ENCODE measurements at places on chromosomes 4 and X.
A peak's percentile ranks its signal among the peaks of the same experiment; 100 is the strongest.

- no peak for DNase-seq
Observed at GRCh38 chr4:153156263-153156662, 48.0 kb upstream of the TRIM2 start.

DNA sequence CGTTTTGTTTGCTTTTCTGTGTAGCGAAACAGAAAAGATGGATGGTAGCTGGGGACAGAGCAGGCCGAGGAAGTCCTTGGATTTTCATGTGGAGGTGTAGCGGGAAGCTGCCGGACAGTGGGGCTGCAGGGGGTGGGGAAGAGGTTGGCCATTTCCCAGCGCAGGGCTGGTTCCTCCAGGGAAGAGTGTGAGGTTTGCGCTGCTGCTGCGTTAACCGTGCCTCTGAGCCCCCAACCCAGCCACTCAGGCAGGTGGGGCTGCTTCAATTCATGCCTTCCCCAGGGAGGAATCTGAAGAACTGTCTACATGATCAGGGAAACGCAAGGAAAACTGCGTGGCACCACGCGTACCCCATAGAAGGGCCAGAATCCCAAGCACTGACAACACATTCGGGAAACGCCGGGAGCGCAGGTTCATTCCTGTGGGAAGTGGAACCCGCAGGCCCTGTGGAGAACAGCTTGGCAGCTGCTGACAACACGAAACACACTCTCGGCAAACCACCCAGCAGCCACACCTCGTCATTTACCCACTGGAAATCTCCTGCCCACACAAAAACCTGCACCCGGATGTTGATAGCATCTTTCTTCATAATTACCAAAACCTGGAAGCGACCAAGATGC lies 57.7 kb downstream of the PCGF3 start:
- DNase-seq, result no peak

DNA sequence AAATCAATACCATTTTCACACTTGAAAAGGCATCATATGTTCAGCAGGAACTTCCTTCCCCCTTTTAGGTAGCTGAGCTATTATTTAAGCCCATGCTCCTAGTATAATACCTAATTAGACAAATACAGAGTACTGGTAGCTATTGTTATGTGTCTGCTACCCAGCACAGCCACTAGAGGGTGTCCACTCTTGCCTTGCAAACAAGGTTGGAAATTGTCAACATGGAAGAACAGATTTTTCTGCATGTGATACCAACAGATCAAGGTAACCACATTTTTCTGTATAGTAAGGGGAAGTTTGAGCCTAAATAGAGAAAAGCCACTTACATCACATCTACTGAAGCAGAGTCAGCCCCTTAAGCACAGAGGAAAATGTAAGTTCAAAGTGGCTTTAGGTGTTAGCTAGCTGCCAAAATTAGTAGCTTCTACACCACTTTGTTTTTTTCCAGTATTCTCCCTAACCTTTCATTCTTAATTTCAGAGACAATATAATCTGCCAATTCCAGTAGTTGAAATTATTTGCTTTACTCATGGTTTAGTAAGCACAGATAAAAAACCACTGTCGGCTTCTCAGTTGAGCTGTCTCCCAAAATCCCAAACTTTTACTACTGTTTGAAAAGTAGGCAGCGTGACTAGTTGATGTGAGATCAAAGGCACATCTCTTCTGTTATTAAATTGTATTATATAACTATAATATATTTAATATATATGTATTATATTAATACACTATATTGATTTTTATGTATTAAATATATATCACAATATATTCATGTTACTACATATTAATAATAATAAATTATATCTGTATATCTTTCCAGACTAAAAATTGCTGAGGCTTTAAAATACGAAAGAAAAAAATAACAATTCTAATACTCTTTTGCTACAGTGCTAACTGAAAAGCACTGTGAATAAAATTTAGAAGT lies 38.2 kb downstream of the EDNRA start:
- no peak for DNase-seq

GRCh38 chrX:154096140-154097002 lies 1.1 kb downstream of the MECP2 start:
- DNase-seq, result no peak

DNA sequence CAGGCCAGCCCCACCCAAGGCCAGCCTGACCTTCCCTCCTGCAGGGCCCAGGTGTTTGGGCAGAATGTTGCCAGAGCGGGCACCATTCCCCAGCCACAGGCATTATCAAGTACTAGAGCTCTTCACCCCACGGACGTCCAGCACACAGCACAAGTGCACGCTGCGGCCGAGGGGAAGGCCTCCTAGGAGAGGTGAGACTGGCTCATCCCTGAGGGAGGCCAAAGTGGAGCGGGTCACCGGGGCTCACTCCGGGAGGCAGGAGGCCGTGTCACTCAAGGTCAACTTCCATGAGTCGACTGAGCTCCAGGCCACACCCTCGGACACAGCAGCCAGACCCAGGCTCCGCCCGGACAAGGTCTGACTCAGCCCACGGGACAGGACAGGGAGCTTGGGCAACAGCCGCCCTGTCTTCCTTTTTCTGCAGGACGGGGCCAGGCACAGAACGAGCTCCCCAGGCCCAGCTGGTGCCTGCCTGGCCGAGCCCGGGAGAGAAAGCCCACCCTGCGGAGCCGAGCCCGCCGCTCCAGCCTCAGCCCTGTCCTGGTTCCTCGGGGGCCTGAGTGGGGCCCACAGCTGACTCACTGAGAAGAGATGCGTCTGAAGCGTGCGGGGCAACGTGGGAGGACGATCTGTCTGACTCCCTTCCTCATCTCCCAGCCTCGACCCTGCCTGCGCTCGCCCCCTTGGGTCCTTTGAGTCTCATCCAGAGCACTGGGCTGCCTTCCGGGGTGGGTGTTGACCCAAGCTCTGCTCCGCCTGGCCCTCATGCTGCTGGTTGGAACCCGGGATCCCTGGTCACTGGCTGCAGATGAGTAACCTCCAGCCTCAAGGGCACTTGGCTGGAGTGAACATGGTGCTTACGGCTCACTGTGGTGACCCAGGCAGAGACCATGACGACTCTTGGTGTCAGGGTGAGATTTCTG lies 1.6 kb downstream of the SLC49A3 start:
- peak; percentile 96 for DNase-seq

DNA sequence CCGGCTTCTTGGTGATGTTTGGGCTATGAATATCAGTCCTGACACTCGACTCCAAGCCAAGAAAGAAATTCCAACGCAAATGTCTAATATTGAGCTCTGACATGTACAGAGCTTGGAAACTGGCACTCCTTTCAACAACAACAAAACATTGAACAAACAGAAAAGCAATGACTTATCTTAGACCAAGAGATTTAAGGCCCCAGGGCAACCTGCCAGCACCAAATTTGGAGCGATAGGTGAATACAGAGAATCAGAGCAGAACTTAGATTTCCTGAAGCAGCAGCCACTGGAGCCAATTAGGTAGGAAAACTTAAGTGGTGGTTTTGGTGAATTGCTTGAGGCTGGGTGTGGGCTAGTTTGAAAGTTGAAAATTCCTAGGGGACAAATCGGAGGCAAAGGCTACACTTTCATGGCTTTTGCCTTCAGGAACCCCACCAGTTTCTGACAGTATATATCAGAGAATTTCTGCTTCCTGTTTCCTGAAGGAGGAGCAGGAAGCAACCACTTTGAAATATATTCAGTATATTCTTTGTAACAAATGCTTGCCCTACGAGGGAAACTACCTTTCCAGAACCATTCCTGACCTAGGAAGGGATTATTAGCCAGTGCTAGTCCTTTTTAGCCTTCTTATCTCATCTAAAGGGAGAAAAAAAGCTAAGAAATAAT lies 10.1 kb upstream of the FMR1 start:
- no peak for DNase-seq

DNA sequence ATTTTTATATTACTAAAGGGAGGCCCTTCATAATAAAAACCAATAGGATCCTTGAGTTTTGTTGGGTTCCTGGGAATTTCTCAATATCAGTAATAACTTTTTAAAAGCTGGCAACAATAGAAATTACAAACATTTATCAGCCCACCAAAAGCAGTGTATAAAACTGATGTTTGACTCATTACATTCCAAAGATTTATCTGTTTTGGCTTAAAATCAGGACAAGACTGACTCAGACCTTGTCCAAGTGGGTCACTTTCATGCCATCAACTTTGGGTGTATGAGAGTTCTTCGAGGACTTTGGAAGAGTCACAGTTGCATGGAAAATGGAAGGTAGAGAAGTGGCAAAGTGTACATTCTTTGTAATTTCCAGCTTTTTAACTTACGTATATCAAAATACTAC lies 102.8 kb downstream of the FRMPD4 start:
- no peak for DNase-seq

DNA sequence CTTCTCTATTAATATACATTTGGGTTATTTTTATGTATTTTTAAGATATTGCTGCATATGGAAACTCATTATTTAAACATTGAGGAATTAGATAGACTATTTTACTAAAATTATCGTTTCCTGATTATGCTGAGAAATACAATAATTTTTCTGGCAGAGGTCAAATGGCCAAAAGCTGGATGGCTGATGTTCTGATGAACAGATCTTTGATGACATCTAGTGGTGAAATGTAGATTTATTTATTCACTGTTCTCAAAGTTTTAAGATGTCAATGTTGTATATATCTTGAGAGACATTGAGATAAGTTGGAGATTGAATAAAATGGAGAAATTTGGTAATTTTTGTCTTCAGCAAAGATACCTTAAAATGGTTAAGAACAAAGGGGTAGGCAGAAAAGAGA lies 96.2 kb downstream of the UGT8 start:
- DNase-seq, result no peak

- peak; percentile 29 for DNase-seq
Observed at GRCh38 chrX:18871970-18872369, 111.9 kb downstream of the PHKA2 start.

- DNase-seq, result no peak
Observed at GRCh38 chr4:38871593-38871992, 4.0 kb downstream of the FAM114A1 start.

DNA sequence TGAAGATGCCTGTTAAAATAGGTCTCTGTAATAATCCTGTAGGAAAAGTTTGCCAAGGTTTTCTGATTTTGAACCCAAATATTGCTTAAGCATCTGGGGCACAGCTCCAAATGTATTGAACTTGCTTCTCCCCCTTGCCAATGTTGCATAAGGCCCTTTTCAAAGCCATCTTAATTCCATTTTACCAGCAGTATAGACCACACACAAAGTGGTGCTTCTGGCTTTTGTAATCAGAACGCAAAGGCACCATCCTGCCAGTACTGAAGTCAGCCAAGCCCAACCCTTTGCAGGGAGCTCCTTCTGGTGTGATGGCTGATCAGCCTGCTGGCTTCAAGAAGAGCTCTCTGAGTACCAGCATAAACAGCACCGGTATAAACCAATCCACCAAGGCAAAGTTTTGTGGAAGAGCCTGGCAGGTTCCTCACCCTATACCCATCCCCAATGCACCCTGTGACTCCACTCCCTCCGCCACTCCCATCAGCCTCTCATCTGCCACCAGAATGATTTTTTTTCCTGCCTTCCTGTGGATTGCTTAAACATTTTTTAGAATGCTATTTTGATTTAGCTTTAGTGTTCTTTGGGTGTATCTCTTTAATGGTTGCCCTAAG lies 39.2 kb upstream of the USP9X start:
- DNase-seq, result no peak

DNA sequence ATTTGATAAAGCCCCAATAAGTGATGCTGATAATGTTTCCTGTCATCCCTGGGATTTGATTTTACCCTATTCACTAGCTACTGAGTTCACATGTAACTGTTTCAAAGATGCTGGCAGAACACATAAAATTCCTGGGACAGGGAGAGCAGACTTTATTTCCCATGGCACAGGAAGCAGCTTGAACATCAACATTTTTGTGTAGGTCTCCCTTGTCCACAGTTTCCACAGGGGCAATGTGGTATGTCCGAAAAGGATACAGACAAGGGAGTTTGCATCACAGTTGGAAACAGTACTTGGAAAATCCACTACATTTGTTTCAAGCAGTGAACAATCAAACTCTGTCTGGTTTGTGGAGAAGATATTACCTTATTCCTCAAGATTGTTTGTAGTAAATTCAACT lies 129.2 kb upstream of the KLHL4 start:
- no peak for DNase-seq

DNA sequence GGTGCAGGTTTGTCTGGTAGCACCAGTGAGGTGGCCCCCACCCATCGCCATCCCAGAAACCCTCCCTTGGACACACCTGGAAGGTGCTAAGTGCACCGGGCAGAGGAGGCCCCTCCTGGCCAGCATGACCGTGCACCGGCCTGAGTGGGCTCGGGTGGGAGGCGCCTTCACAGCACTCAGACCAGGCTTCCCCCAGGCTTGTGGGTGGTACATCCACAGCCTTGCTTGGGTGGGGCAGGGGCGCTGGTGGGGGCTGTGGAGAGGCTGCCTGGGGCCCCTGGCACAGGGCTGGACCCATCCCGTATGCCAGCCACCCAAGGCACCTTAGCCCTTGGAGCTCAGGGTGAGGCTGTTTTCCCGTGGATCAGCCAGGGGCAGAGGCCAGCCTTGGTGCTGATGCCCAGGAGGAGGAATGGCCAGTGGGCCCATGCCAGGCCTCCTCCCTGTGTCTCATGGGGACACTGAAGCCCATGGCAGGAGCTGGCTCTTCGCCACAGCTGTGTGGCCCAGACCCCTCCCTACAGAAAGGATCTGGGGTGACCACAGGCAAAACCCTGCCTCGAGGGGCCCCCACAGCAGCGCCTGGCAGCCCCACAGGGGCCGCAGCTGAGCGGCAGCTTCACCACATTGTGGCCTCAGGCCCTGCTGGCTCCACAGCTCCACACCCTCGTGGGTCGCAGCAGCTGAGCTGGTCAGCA lies 21.4 kb downstream of the NKX1-1 start:
- DNase-seq, result peak; percentile 81

- no peak for DNase-seq
Observed at GRCh38 chr4:158172261-158173258, at the start of gene GASK1B. TSS of gene GASK1B (minus strand) at chr4:158173025. CDS start at chr4:158171375, 1,650 bp downstream.

GRCh38 chr4:169234137-169234855 lies 36.5 kb downstream of the SH3RF1 start:
- no peak for DNase-seq

- DNase-seq, result no peak
Observed at GRCh38 chrX:10714531-10714930, 94.1 kb upstream of the MID1 start.

DNA sequence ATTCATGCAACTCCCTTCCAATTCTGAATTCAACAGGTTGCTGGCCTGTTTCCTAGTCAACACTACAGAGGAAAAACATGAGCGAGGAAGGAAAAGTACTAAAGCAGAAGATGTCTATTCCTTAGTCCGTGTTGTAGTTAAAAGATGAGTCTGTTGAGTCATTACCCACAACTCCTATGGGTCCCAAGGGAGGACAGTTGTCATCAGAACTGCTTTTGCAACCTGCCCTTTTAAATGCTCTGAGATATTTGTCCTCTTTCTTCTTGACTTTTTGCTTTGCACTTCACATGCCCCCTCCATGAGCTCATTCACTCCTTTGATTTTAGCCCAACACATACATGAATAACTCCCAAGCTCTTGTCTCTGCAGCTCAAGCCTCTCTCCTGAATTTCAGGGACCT lies 119.2 kb downstream of the CORIN start:
- no peak for DNase-seq

All from posterior vena cava (tissue), 2 donors.